ENCODE measurements at places on chromosomes 7 and 10.

GRCh38 chr10:133326223-133326551 lies 10.5 kb downstream of the CALY start:
- no peak for DNase-seq

DNA sequence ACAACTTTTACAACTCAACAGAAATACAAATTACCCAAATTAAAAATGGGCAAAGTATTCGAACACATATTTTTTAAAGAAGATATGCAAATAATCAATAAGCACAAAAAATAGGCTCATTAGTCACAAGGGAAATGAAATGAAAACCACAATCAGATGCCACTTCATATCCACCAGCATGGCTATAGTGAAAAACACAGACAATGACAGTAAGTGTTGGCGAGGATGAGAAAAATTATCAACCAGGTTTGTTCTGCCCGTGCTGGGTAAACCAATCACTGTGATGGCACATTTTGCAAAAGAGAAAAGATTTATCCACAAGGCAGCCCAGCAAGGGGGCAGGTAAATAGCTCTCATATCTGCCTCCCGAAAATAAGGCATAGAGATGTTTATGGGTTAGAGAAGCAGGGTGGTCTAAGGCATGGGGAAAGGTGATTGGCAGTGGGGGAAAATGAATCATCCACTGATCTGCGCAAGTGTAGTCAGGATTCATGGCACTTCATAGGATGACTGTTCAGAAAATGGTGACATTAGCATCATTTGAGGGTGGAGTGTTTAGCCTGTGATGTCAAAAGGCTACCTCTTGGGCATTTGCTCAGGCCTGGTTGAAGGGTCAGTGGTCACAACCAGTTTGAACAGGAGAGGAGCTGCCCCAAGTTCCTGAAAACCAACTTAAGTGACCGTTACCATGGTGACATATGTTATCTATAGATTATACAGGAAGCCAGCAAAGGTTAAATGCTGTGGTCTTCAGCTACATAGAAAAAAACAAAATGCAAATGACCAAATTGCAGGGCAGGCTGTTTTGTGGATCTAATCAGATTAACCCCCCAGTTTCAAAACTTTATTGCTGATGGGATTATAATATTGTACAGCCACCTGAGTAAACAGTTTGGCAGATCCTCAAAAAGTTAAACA lies 8.0 kb upstream of the CFAP70 start:
- DNase-seq = no peak

GRCh38 chr7:120714945-120715344 lies 143.0 kb downstream of the TSPAN12 start:
- no peak for DNase-seq

GRCh38 chr10:46250898-46251856 lies 35.6 kb upstream of the ANTXRL start:
- DNase-seq = no peak

GRCh38 chr10:30431435-30431911 lies 2.5 kb upstream of the MAP3K8 start:
- DNase-seq = no peak

DNA sequence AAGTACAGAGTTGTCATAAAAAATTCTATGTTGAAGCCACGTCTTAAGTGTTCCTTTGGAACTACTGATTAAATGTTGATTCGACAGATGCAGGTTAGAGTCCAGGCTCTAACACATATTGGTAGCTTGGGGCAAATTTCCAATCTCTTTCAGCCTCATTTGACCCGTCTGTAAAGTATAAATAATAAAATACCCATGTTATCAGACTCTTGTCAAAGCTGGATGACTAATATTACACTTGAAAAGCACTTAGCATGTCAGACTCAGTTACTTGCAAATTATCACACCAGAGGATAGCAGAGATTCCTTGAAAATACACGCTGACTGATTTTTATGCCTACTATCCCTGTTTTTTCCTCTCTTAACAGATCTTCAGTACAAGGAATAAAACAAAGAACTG lies 18.1 kb upstream of the MACC1 start:
- no peak for DNase-seq

- no peak for DNase-seq
Observed at GRCh38 chr7:155916926-155917655, 104.8 kb upstream of the SHH start.

GRCh38 chr7:113521468-113521867 lies 397.3 kb downstream of the PPP1R3A start:
- DNase-seq = no peak

DNA sequence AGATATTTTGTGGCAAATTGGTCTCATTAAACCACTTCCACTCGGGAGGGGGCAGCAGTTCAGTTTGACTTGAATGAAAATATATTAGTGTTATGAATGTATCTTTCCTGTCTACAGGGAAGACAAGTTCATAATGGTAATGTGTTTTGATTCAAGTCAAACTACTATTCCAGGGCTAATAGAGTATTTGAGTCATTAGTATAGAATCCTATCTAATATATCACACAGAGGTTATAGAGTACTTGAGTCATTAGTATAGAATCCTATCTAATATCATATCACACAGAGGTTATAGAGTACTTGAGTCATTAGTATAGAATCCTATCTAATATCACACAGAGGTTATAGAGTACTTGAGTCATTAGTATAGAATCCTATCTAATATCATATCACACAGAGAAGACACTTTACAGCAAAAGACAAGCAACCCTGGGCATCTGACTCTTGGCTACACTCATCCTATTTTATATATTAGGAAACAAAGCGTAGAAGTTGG lies 199.7 kb upstream of the MAGI2 start:
- no peak for DNase-seq

GRCh38 chr7:133139350-133139749 lies 57.5 kb upstream of the CHCHD3 start:
- no peak for DNase-seq

GRCh38 chr7:97167176-97167575 lies 49.7 kb downstream of the SDHAF3 start:
- DNase-seq = no peak

GRCh38 chr10:122939856-122940543 lies 14.0 kb downstream of the C10orf88 start:
- no peak for DNase-seq

- no peak for DNase-seq
Observed at GRCh38 chr10:1274111-1274661, 218.0 kb downstream of the WDR37 start.

GRCh38 chr7:44631458-44632115 lies 25.2 kb downstream of the OGDH start:
- DNase-seq = peak; percentile 18

- DNase-seq = no peak
Observed at GRCh38 chr7:139675127-139676125, 102.4 kb downstream of the HIPK2 start.

- no peak for DNase-seq
Observed at GRCh38 chr7:76060842-76061241, 12.9 kb downstream of the MDH2 start.

GRCh38 chr10:131880016-131880590 lies 20.7 kb upstream of the PPP2R2D start:
- DNase-seq = no peak

DNA sequence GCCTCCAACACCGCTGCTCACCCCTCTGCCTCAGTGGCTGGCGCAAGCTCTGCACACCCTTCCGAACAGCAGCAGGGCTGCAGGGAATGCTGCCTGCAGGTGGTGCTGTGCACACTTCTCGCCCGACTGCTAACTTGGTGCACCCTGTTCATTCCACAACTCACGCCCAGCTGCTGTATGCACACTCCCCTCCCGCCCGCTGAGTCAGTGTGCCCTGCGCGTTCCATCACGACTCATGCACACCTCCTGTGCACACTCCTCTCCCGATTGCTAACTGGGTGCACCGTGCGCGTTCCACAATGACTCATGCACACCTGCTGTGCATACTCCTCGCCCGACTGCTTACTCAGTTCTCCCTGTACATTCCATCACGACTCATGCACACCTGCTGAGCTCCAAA lies 21.5 kb downstream of the ADARB2 start:
- DNase-seq = no peak

DNA sequence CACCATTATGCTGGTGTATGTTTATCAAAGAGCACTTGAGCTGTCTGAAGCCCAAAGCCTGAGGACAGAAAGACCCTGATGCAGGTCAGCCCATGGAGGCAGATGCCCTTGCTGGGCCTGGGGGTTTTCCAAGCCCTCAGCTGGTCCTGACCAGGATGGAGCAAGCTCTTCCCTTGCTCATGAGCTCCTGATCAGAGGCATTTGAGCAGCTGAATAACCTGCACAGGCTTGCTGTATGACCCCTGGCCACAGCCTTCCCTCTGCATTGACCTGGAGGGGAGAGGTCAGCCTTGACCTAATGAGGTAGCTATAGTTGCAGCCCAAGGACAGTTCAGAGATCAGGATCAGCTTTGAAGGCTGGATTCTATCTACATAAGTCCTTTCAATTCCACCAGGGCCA lies 13.0 kb downstream of the AQP1 start:
- DNase-seq = no peak

- peak; percentile 28 for DNase-seq
Observed at GRCh38 chr7:131105799-131106680, 221.6 kb upstream of the MKLN1 start.

GRCh38 chr10:15775513-15775912 lies 55.8 kb upstream of the ITGA8 start:
- DNase-seq = no peak

GRCh38 chr10:130043491-130043890 lies 67.1 kb downstream of the C10orf143 start:
- DNase-seq = no peak

- no peak for DNase-seq
Observed at GRCh38 chr7:20307901-20308300, 22.8 kb upstream of the ITGB8 start.

DNA sequence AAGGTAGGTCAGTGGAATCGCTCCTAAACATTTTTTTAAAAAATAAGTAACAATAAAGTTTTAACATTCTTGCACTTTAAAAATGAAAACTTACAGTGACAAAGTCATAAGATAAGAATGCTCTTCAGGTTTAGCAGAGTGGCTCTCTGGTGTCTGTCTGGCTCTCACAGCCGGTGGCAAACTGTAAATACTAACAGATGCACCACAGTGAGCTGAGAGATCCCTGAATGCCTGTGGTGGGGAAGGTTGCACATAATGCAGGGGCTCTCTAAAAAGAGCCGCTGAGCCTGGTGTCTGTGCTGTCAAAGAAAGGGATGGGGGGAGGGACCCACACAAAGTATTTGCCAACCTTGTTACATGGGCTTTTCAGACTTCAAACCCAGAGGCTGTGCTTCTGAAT lies 498.3 kb downstream of the CCSER2 start:
- no peak for DNase-seq

- no peak for DNase-seq
Observed at GRCh38 chr7:22386865-22387264, 29.9 kb upstream of the RAPGEF5 start.

DNA sequence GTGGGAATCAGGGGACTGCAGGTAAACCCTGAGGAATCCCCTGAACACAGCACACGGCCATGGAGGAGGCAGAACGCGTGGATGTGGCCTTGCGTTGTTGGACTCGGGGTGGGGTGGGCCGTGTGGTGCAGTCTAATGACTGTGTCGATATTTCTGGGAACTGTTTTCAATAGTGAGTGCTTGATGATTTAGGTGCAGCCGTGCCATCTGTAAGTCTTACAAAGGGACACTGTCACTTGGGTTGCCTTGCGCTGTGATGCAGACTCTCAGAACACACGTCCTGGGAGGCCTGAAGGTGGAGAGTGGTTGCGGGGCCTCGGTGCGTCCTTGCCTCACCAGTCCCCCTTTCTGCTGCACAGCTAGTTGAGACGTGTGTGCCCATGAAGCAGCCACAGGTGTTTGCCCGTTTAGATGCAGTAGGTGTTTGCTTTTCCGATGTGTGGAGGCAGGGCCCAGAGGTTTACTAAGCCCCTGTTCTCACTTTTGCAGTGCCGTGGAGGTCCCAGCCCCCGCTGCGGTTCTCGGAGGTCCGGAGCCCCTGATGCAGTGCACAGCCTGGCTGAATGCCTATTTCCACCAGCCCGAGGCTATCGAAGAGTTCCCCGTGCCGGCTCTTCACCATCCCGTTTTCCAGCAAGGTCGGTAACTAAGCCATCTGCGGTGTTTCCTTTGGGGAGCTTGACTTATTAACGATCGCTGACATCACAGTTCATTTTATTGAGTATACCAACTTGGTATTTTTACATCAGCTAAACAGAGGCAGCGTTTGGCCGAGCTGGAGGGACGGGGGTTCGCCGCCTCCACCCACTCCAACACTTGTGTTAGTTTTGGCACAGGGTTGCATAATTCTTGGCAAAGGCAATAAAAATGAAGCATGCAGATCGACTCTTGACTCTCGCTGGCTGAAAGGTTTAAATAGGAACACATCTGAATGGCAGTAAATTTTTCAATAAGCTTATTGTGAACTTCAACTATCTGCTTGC lies 240.7 kb downstream of the MGMT start:
- DNase-seq = no peak

- DNase-seq = no peak
Observed at GRCh38 chr10:114953047-114953446, 15.1 kb downstream of the TRUB1 start.

DNA sequence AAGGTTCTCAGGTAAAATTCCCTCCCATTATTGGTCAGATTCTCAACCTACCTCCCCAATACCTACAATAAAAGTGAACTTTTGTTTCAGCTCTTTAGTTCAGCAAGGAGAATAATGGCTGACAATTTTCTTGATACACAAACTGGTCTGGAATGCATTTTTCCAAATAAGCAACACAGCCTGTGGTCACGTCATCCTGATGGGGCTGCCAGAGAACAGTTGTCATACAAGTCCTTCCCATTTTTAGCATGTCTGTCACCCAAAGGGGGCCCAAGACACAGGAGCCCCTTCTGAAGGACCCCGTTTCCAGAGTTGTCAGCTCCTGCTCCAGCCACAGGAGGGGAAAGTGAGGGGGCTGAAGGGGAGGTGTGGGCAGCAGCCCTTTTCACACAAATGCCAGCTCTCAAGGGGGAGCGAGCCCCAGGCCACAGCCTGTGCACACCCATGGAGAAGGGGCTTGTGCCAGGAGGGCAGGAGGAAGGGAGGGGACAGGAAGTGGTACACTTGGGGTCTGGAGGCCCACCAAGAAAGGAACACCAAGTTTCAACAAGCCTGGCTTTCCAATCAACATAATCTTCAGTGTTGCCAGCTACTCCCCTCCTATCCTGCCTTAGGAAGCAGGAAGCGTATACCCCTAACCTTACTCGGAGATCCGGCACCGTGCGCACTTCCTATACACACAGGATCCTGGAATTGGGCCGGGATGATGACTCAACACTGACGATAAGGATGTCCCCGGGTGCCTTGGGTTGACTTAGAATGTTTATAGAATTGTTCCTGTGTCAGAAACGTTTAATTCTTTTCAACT lies 43.4 kb upstream of the PDLIM1 start:
- no peak for DNase-seq

DNA sequence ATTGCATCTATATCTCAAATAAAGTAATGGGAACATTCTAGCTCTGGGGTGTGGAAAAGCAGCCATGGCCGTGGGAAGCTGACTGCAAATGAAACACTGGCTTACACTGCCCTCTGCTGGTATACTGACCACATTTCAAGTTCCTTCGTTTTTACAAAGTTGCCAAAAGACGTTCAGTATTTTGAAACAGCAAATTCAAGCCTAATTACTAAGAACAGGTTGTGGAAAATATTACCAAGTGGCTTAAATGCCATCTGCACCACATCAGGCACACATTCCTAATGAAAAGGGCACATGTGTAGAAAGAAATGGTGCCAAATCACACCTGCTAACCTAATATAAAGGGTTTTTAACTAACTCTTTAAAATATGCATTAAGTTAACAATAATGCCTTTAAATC lies 83.9 kb downstream of the JAZF1 start:
- peak; percentile 69 for DNase-seq

All from AML-193 (cell line).